ENCODE measurements at places on chromosomes 3 and 15.

DNA sequence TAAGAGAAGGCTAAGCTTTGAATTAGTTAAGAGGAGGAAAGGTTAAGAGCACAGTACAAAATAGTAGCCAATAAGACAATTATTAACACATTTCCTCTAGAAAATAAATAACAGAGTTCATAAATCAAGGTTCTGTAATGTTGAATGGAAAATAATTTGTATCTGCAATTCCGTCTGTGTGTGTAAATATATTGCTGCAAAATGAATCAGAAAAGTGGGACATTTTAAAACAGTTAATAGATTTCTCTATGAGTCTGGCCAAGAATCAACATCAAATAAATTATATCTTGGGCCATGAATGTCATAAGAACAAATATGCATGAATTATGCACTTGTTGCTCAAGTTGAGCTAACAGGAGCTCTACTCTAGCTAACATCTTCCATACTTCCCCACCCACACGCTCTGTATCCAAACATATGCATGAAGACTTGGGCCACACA lies 14.2 kb upstream of the SUCNR1 start:
- no peak for DNase-seq

- no peak for DNase-seq
These were observed 31.2 kb upstream of the RARRES1 start for GRCh38 chr3:158763421-158763820.

GRCh38 chr15:82081914-82082762 lies 36.3 kb upstream of the MEX3B start:
- no peak for DNase-seq

GRCh38 chr3:141387516-141387915 lies 19.2 kb downstream of the ZBTB38 start:
- DNase-seq = no peak

GRCh38 chr3:157290766-157291165 lies 130.8 kb upstream of the CCNL1 start:
- DNase-seq = no peak

GRCh38 chr3:66393333-66394005 lies 107.4 kb downstream of the LRIG1 start:
- no peak for DNase-seq

DNA sequence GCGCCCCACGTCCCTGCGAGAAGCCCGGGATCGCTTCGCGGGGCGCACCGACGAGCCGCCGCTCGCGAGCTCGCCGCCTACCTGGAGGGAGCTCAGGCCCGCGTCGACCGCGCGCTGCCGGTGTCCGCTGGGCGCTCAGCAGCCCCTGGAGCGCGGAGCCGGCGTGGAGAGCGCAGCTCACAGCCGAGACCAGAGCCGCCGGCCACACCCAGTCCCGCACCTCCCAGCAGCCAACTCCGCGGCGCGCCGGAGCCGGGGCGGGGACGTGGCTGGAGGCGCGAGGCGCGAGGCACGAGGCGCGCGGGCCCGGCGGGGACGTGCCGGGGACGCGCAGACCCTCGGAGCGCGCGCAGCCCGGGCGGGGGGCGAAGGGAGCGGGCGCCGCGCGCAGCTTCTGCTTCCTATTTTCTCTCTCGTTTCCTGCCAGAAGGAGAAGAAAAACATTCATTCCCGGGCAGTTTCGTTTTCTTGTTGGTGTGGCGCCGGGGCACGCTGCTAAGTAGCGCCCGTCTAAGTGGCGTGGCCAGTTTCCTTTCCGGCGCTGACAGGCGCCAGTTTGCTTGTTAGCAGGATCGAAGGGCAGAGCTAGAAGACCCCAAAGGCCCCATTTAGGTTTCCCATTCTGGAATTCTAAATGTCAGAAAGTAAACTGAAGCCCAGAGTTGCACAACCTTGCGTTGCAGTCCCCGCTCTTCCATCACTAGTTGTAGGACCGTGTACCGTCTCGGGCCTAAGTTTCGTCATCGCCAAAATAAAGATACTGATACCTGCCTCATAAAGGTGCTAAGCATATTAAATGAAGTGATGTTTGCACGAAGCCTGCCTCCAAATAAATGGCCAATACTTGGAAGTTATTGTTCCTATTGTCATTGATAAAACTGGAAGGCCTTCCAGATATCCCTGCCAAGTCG lies at the start of gene GNB4:
TSS of gene GNB4 (minus strand) at position 206 of the 911 bp plus-strand sequence. CDS start 25,270 bp downstream, outside the sequence.
- DNase-seq = peak; percentile 94

- no peak for DNase-seq
These were observed 798.2 kb downstream of the GRM7 start for GRCh38 chr3:7659079-7659478.

- DNase-seq = no peak
These were observed 89.3 kb upstream of the P2RY1 start for GRCh38 chr3:152745646-152746045.

DNA sequence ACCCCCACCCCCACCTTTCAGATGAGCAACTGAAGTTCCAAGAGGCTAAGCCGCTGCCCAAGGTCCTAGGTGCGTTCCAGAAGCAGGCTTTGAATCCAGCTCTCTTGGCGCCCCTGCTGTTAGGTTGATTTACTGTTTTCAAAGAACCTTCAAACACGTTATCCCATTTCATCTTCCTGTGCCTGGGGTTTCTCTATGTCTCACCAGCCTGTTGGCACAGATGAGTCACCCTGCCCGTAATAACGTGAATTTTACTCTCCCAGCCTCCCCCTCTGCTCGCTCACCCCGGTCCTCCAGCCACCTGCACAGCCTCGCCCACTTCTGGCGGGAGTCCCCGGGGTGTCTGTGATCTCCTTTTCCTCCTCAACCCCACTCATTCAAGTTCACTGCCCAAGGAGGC lies 13.0 kb upstream of the TSEN2 start:
- DNase-seq = no peak

DNA sequence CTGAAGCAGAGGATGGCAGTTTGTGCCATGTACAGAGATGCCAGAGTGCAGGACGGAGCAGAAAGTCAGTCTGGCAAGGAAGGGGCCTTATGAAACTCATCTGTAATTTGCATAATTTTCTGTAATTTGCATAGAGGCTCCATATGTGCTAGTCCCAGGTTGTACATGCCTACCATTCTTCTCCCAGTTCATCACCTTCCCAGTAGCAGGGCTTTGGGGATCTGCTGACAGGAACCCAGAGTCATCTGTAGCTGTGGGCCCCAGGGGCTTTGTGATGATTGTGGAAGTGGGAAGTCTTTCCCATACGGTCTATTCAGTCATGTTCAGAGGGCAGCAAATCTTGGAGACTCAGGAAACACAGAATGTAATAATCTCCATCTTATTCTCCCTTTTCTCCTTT lies 42.4 kb upstream of the SIAH2 start:
- no peak for DNase-seq

- no peak for DNase-seq
These were observed 39.0 kb downstream of the CFAP100 start for GRCh38 chr3:126433496-126434263.
